ENCODE measurements at places on chromosomes 2 and 18.

- no peak for DNase-seq
Observed at GRCh38 chr2:228875152-228875900, 395.8 kb downstream of the PID1 start.

GRCh38 chr2:226216575-226216974 is 583.0 kb downstream of the IRS1 start:
- no peak for DNase-seq

DNA sequence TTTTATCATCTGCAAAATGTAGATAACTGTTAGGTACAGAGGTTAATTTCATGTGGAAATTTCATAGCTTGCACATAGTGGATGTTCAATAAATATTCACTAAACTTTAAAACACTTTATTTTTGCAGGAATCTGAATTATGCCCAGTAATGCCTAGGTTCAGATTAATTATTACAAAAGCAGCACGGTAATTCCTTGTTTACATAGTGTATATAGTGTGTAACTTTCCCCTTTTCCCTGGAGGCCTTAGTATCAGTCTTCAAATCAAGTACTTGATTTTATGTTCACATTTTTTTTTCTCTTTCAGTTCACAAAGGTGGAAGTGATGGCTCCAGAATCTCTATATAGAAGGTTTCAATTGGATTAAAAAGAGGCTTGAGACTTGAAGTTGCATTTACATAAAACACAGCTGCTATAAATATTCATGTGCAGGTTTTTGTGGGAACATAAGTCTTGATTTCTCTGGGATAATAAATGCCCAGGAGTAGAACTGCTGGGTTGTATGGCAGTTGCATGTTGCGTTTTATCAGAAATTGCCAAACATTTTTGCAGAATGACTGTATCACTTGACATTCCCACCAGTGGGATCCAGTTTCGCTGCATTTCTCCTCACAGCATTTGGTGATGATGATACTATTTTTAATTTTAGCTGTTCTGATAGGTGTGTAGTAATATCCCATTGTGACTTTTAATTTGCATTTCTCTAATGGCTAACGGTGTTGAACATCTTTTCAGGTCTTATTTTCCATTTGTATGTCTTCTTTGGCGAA is 27.6 kb upstream of the LGALSL start:
- DNase-seq, result no peak

DNA sequence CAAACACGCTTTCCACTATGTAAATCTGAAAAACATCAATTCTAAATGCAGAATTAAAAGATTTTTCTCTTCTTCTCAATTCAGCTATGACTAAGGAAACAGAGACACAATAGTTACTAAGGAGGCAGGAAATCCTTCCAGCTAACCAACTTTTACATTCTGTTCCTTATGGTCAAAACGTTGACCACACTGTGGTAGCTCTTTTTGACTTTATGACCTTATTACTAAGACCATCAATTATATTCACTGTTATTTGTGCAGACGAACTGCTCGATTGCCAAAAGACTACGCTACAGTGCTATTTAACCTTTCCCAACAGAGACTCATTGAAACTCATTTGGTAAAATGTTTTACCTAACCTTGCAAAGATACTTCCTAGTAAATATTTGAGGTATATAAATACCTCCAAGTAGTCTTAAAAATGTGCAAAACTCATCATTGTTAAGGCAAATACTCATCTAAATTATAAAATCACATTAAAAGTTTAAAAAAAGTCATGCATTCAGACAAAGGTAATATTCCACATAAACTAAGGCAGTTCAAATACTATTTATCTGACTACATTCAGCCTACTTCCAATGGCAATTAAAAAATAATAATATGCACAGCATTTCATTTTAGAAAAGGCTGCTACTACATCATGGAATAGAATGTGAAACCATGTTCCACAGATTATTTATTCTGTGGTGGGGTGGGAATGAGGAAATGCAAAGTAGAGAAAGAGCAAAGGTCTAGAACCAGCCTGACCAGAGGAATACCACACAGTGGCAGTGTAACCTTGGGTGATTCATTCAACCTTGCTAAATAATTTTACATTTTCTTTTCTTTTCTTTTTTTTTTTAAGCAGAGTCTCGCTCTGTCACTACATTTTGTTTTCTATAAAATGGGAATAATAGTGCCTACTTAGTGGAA is 139.9 kb downstream of the THADA start:
- no peak for DNase-seq

- DNase-seq, result no peak
Observed at GRCh38 chr2:235170536-235171521, 219.0 kb downstream of the SH3BP4 start.

DNA sequence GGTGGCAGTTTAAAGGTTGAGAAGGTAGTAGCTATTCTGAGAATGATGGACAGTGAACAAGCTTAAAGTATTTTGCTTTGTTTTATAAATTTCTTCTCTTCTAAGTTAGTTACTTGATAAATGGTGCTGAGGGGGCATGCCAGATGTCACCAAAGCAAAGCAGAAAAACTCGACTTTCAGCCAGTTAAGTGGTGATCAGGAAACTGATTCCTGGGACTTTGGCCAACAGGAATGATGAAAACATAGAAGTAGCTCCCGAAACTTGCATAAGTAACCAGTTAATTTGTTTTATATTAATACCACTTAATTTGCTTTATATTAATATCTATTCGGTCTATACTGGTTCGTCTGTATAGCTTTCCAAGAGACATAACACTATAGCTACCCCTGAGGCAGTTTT is 82.6 kb downstream of the FANCL start:
- DNase-seq, result no peak

DNA sequence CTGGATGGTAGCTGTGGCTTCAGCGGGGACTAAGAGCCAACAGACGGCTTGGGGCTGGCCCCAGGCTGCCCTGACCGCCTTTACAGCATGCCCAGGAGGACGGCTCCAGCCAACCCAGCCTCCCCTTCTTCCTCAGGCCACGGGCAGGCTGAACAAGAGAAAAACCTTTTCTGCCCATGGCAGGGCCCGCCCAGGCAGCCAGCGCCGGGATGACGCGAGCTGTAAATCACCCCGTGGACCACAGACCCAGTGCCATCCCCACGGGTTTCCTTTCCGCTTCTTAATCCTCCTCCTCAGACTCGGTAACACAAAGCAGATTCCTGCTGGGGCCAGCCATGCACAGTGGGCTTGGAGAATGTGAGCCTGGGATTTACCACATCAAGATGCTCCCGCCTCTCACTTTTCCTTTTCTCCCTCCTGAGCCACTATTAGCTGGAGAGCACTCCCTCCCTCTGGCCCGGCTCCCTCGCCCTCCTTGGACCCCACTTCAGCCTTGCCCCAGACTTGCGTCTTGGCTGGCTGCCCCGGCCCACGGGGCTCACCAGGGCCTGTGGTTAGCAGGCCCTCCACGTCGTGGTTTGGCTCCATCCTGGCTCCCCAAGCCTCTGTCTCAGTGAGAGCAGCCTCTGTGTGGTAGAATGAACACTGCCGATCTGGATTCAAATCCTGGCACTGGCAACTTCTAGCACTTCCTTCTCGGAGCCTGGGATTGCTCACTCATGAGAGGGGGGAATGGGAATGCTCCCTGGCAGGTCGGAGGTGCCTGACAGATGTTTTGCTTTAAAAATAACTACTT is 31.4 kb downstream of the ATOH8 start:
- no peak for DNase-seq

DNA sequence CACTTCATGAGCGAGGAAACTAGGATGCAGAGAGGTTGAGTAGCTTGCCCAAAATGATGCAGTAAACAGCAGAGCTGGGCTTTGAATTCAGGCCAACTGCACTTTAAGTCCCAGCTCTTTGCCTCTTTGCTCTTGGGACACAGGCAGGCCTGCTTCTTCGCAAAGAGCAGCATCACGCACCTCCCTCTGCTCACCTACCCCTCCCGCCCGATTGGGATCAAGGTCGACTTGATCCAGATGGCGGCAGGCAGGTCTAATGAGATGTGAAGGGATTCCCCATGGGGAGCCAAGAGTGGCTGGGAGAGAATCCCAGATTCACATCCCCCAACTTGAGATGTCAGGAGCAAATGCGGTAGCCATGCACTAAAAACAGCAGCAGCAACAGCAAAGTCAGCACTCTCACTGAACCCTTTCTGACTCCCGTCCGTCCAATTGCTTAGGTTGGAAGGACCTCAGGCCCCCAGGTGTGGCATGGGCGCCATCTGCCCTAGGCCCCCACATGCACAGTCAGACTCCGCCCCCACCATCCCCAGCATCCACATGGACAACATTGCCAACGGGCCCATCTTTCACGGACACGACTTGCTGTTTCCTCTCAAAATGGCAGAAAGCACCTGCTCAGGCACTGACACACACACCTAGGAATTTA is 84.3 kb upstream of the MAP4K4 start:
- no peak for DNase-seq

DNA sequence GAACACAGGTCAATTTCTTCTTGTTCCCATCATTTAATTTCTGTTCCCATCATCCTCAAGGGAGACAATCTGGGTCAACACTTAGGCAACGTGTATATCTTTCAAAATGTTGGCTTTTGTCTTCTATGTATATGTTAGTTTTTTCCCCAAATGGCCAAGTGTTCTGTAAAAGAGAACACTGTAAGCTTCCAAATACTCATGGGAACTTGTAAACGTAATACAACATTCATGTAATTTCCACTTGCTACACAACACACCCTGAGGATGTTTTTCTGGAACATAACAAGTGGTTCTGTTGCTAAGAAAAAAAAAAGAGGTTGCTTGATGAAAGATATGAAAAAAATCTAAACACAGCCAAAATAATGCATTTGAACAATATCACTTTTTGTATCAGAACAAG is 149.1 kb downstream of the ATAD2B start:
- no peak for DNase-seq

GRCh38 chr2:68737711-68738110 is 3.1 kb downstream of the ARHGAP25 start:
- DNase-seq, result peak; percentile 74

GRCh38 chr2:69145204-69145603 is 132.2 kb downstream of the ANTXR1 start:
- DNase-seq, result no peak

DNA sequence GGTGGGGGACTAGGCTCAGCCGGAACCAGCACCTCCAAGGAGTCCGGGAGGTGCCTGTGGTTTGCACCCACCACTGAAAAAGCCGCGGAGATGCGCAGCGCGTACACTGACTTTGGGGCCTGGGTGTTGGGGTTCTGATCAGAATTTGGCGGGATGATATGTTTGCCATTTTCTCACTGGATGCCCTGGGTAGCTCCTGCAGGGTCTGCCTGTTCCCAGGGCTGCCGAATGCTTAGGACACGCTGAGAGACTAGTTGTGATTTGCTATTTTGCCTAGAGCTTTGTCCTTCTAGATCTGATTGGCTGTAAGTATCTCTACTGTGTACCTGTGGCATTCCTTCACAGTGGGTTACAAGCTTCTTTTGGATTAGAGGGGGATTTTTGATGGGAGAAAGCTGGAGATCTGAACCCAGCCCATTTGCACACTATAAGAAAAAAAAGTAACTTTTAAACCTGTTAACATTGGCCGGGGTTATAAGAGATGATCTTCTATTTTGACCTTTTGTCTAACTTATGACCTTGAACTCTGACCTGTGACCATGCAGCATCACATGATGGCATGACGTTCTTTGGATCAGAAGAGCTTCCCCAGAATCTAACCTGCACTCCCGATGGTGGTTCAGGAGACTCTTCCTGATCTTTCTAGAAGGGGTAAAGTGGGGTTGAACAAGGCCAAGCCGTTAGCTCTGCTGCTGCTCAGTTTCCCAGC is 1.6 kb downstream of the KCNE4 start:
- DNase-seq, result no peak

DNA sequence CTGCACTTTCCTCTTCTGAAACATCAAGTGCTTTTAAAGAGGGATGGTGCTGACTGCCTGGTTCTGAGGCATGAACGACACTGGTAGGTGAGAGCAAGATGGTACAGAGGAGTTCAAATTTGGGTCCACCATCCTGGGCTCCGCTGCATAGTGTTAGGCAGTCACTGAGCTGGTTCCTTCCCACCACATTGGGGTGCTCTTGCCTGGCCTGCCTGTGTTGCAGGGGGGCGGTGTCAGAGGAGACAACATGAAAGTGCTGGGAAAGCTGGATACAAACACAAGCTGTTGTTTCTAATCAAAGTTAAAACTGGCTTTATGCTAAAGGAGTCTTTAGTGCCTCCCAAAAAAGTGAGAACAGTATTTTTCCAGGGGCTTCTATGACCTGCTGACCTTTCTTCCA is 258.1 kb downstream of the GBX2 start:
- DNase-seq, result no peak

- peak; percentile 74 for DNase-seq
Observed at GRCh38 chr2:43224131-43224570, 2.3 kb downstream of the ZFP36L2 start.

- DNase-seq, result no peak
Observed at GRCh38 chr2:150127346-150127990, 360.0 kb downstream of the RND3 start.

Data from CD4-positive, alpha-beta T cell treated with Interferon alpha-2 for 1 hour (primary cell).